Activated T-cell treated with anti-CD3 and anti-CD28 coated beads for 4 hours (primary cell): ENCODE measurements at places on chromosomes 4 and X.

- DNase-seq = no peak
These were observed 459.0 kb downstream of the PDGFC start for GRCh38 chr4:156512622-156513021.

GRCh38 chrX:63855896-63856295 is 70.9 kb upstream of the ARHGEF9 start:
- no peak for DNase-seq

- DNase-seq = no peak
These were observed 270.1 kb upstream of the LDB2 start for GRCh38 chr4:17168571-17168970.

- no peak for DNase-seq
These were observed 26.7 kb upstream of the CXCL3 start for GRCh38 chr4:74065115-74065642.

DNA sequence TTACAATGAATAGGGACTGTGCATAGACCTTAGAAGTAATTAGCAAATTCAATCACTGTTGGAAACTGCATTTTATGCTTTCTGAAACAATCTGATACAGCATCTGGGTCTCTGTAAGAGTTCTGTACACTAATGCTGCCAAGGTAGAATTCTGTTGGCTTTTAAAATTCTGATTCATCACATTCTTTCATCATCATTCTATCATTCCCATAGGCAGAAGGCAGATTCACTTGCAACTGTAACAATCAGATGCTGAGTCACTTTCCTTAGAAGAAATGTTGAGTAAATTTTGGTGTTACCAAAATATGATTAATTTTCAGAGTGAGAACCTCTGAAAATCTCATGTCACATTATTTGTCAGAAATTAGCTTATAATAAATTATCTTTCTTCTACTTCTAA is 267.2 kb downstream of the MAPK10 start:
- DNase-seq = no peak
